ENCODE measurements at places on chromosomes 6 and 20. TPM values are rescaled to one million over a fixed set of nuclear protein-coding genes. Genes with fewer than 3 reads are reported as not detected.

The HSPA1L gene
- 2.9 TPM for polyA plus RNA-seq

GRCh38 chr6:131321589-131321988, 186.3 kb downstream of the AKAP7 start:
- no peak for DNase-seq

The DUSP15 gene
- 4.0 TPM for polyA plus RNA-seq

The SDCBP2 gene
- polyA plus RNA-seq: 12.7 TPM

DNA sequence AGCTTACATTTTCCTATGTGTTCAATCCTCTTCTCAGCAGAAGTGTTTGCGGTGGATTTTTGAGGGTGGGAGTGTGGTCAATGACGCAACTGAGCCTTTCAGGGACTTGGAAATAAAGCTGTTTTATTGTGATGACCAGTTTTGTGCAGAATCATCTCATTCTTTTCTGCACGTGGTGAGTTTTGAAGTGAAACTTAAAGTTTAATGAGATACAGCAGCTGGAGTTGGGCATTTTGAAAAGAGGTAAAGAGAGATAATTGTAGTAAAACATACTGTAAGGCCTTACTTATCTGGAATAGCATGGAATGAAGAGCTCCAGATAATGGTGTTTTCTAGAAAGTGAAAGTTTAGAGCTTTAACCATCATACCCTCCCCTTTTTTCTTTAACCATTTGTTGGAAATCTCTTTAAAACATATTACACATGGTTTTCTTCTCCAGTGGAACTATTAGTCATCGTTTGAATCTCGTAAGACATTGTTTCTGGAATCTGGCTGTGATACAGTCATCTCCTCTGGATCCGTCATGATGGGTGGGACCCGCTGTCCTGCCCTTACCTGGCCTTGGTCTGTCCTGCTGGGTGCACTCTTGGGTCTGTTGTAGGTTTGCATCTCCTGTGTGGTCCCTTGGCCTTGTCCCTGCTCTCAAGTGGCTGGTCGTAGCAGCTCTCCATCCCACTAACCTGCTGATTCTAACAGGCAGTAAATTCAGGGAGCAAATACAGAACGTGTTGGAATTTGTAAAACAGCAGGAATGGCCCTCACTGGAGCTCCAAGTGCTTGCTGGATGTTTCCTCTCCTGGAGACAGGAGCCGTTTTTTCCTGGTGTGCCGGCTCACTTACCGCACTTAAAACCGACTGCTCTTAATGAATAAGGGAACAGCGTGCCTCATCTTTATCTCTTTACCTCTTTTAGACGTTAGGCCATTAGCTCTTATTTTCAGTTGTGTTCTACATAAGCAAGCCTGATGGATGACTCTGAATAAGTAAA, 29.8 kb downstream of the UST start:
- no peak for DNase-seq

DNA sequence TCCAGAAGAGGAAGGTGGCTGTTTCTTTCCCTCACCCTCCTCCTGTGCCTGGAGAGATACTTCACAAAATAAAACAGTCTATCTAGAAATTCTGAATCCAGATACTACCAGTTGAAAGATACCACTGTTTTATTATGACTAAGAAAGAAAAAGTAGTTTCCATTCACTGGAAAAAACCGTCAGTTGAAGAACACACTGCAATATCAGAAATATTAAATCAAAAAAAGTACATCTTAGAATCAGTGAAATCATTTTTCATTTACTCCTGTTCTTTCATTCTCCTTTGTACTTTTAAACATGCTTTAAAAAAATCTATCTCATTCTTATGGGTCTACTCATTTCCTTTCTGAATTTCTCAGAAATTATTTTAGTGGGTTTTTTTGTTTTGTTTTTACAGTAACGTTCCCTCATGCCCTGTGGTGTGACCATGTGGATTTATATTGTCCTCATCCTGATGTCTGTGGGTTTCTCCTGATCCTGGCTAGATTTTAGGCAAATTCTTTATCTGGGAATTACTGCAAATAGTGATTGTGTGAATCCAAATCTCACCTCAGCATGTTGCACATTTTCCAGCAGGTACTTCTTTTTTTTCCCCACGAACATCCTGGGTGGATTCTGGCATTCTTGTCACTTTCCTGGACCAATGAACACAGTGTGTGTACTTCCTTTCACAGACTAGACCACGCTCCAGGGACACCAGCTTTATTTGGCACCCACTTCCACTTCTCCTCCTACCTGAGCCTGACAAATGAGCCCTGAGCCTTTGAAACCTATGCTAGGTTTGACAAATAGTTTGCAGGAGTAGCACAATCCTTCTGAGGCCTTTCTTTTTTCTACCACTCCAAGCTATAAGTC, 114.0 kb upstream of the LAMP5 start:
- DNase-seq: no peak

The SALL4 gene
- 0.06 TPM for polyA plus RNA-seq

DNA sequence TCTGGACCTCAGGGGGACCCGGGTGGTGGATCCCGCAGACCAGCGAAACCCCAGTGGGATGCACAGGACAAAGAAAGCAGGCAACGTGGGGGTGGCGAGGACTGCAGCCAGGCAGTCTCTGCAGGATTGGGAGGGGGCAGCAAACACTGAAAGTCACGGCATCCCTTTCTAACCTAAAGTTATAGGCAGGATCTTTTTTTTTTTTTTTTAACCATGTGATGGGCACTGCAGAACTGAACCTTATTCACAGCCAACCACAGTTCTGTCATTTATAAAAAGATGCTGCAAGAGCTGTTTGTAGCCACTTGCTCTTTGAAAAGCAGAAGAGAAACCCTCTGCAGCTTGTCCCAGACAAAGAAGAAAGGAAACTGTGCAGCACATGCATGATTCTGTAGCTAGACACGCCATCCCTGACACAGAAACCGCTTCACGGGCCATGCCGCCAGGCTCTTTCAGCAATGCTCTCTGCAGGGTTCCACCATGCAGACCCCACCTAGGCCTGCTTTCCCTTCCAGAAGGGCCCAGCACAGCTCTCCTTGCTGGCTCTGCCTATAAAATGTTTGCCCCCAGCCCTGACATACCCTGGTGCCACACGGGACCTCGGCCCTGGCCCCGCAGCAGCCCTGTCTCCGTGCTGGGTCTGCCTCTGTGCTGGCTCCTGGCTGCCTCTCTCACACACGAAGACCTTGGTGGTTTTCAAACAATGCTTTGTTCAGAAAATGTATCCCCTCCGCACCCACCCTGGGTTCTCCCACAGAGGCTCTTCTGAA, 70.8 kb downstream of the PYGB start:
- no peak for DNase-seq

- no peak for DNase-seq
These were observed 92.0 kb upstream of the RPS6KA2 start for GRCh38 chr6:166719019-166719418.

DNA sequence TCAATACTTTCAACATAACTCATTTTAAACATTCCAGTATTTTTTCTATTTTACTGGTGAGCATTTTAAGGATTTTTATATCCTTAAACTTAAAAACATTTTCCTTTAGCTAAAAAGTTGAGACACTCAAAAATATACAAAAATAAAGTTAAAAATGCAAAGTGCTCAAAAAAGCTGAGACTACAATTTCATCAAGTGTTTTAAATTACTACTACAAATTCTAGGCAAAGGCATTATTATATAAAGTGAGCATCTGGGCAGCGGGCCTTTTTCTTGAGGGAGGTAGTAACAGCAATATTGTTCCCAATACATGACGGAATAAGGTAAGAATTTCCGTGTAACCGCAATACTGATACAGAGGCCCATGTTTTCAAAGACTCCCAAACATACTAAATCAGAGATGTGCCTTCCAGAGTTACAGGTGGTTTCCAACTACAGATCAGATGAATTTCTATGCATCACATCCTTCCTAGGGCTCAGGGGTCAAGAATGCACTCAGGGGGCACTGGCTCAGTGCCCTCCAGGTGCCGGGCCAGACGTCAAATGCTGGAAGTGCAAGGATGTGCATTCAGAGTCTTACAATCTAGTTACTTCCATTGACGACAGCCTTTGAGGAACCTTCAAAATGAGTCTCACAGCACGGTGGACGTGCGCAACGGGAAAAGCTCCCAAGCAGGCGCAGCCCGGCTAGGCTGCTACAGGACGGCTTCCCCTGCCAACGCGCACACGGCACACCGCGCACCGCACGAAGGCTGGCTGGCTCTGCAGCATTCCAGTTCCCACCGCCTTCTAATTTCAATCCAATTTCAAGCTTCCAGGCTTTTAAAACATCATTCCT, 1.7 kb downstream of the PHF10 start:
- no peak for DNase-seq

- DNase-seq: no peak
These were observed 107.1 kb downstream of the BMP7 start for GRCh38 chr20:57159193-57159851.

DNA sequence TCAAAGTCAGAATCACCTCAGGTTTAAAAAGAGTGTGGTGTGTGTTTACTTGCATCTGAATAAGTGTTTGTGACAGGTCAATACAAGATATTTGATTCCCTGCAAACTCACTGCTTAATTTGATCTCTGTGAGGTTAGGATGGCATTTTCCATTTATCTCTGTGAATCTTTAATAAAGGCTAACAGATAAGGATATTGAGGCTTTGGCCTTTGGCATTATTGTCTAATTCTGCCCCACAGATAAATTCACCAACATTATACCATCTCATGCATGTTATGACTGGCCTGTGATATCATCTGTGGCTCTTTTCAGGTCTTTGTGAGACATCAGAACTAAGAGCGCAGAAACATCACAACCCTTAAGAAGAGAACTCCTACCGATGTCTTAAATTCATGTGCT, 84.7 kb downstream of the TRMT6 start:
- DNase-seq: no peak

The NEDD9 gene
- 25.7 TPM for polyA plus RNA-seq

The OPRM1 gene
- 0.09 TPM for polyA plus RNA-seq

DNA sequence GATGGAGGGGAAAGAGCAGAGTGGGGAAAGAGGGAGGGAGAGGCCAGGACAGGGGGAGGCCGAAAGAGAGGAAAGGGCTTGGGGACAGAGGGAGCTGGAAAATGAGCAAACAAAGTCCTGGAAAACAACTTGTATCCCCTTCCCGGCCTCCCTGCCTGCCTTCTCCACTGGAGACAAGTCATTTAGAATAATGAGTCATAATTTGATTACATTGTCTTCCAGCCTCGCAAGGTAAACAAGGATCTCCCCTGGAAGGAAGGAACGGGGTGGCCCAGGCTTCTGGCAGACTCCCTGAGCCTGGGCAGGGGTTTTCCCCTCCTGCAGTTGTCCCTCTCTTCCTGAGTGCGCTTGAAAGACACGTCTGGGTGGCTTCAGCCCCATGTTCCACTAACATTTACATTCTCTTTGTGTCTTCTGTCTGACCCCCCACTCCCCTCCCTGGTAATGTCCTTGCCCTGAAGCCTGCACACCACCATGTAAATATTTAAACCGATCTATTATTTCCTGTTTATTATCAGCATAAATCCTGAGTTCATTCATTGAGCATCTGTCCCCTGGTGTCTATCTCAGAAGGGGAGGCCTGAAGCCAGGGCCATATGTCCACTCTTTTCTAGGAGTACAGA, 12.1 kb upstream of the MRPS18A start:
- no peak for DNase-seq

DNA sequence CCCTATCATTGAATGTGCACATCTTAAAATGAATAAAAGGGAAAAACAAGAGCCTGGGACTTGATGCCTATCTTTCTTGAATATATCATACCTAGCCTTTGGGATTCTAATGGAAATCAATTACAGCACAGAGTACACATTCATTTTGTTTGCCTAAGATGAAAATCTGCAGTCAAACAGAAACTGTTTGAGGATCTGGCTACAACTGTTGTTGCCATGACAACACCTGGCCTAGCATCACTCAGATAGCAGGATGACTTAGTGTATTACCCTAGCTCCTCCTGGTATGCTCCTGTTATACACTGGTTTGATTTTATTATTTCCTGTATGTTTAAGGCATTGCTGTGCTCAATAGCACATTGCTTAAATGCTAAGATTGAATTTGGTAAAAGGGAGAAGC, 71.5 kb upstream of the LAMP5 start:
- DNase-seq: peak; percentile 5

DNA sequence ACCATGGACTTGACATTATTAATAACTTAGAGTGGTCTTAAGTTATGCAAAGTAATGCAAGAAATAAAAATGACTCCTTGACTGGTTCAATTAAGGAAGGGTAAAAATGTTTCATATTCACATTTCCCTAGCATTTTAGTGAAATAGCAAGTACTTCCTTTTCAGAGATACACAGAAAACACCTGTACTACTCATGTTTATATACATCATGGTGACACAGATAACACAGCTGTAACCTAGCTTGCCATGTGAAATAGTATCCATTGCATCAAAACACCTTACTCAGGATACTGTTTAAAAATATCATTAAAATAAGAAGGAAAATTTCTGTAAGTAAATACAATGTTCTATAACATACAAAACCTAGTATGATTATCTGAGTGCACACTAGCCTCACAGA, 102.4 kb downstream of the AHI1 start:
- DNase-seq: no peak

DNA sequence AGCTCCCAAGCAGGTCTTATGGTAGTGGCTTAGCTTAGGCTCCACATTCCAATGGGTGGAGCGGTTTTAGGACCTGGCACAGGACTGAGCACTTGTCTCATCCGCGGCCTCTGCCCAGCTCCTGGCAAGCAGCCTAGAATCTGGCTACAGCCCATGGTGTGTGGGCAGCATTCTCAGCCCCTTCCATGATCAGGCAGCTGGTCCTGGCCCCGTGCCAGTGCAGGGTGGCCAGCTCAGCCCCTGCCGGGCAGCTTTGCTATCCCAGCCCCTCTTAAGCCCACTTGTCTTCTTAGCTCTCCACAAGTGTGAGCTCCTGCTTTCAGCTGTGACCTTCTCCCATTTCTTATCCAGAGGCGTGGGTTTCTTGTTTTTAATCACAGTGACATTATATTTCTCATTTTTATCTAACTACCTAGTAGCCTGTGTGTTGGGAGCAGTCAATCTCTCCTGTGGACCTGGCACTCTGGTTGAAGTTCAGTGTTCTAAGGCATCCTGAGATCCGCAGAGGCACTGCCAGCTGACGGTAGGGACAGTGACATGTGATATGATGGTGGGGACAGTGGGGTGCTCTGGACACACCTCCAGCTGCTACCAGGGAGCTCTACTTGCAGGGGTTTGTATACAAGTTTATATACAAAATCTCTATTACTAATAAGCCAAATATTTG, 119.9 kb upstream of the PRND start:
- no peak for DNase-seq

All from urinary bladder (tissue), 4 donors.